ENCODE measurements at places on chromosomes 6 and 20.

DNA sequence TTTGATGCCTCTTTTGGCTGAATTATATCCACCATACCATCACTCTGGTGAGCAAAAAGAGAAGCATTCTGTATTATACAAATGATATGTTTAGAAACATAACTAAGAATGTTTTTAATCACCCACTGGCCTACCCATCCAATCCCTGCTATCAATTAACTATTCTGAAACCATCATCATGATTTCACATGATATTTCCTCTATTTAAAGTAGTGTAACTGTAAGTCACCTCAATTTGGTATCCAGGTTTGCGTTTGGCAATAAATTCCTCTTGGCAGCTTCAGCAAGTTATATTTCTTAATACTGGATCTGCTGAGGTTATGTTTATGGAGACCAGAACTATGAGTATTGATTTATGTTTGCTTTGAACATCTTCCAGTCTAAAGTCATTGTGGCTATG is 332.1 kb downstream of the UTRN start:
- no peak for DNase-seq

- DNase-seq: no peak
These were observed 23.2 kb downstream of the RIN2 start for GRCh38 chr20:19781235-19781634.

DNA sequence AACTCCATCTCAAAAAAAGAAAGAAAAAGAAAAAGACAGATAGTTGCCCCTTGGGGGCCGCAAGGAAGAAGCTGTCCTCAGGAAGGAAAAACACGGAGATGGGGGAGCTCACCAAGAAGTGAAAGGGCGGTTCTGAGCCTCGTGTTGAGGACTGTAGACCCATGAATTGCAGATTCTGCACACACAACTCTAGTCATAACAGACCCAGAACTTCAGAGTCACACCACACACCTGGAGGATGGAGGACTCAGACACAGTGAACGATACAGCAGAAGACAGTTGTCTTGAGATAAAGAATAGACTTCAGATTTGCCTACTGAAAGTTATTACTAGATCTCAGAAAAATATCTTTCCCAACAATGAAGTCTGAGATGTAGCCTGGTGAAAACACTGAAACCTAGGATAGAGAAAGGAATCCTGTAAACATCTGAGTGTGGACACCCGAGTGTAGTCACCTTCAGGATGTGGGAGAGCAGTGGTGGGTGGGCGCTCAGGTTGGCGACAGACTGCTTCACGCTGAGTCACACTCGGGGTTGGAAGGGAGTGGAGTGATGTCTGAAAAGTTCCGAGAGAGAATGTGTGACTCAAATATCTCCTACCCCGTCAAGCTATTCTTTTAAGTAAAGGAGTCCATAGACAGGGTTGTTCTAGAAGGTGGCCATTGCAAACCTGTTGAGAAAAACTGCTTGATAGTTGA is 88.1 kb downstream of the MAP3K4 start:
- DNase-seq: peak; percentile 34

DNA sequence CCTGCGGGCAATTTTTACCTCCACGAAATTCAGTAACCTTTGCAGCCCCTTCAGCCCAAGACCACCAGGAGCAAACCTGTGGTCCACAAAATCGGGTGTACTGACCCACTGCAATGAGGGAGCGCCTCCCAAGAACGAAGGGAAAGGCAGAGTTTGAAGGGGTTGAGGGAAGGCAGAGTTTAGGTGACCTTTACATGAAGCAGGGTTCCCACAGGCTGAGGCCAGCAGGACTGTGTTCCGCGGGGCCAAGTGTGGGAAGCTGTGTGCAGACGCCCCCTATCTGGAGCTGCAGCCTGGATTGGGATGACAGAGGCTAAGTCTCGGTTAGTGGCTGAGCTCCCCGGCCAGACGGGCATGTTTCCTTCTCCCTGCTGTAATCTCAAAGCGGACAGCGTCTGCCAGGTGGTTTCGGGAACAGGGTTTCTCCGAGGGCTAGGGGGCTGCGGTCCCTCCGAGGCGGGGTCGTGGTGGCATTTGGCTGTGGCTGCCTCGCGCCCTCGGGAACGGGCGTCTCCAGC is 826 bp upstream of the PYGB start:
- no peak for DNase-seq

DNA sequence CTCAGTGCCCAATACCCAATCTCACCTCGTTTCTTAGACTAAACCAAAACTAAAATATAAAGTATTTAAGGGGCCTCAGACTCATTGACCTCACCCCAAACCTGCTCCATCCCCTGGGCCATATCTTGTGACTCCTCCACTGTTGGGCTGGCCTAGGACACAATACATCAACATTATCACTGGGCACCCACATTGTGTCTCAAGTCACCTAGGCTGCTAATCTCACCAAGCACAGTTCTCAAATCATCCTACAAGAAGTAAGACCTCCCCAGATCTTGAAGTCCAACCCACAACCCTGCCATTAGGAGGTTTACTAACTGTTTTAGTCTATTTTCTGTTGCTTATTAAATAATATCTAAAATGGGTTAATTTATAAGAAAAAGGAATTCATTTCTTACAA is 96.2 kb downstream of the CRYBG1 start:
- no peak for DNase-seq

DNA sequence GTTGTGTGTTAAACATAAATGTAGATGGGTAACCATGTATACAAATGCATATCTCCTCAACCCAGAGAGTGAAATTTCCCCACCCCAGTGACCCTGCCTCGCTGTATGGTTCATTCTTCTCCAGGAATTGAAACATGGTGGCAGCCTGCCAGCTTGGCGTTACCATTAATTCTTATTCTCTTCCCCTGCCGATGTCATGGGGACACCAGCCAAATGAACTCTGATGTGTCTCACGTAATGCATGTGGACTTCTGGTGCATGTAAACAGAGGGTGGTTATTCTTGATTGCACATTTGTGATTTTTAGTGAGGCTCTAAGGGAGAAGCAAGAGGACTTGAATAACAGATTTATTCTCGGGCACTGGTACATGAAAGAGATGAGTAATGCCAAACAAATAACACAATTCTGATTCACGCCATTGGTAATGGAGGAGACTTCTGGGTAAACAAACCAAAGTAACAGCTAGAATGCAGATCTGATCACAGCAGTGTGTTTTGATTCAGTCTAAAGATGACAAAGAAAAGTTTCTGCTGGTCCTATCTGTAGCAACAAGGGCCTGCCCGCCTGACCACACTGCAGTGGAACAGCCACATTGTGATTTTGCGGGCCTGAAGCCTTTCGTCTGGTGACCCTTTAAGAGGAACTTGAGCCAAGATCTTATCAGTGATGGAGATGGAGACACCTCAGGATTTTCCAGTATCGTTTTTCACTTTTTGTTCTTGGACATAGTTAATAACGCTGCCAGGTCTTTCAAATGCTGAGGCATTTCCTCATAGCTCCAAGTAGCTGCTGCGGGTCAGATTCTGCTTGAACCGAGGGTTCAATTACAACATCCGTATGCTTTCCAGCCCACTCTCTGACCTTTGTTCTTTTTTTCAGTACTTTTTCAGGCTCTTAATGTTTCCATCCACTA is 171.8 kb upstream of the AKAP12 start:
- peak; percentile 92 for DNase-seq

DNA sequence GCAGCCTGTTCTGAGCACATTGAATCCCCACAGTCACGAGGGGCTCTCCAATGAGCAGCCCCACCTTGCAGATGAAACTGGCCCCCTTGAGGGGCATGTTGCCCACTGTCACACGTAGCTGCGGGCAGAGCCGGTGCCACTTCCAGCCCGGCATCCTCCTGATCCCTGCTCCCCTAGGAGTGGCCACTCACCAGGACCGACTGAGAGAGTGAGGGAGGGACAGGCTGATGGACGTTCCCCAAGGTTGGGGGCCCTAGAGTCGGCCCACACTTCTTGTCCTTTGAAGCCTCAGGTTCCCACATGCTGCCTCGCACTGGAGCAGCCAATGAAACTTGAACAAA is 10.5 kb downstream of the ENTPD6 start:
- no peak for DNase-seq

DNA sequence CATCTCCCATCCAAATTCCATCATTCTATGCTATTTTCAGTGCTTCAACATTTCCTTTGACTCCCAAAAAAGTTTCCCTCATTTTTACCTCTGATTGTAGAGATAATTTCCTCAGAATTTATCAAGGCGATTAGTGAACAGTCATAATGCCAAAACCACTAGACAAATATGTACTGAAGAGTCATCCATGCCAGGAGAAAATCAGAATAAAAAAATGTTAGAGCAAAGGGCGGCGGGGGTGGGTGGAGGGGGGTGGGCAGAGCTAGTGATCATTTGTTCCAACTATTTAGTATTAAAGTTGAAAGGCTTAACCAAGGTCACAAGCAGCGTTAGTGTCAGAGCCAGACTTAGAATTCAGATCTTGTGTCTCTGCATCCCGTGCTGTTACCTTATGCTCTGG is 5.3 kb upstream of the ADGRF5 start:
- no peak for DNase-seq
